ENCODE measurements at places on chromosomes 5 and 9.

DNA sequence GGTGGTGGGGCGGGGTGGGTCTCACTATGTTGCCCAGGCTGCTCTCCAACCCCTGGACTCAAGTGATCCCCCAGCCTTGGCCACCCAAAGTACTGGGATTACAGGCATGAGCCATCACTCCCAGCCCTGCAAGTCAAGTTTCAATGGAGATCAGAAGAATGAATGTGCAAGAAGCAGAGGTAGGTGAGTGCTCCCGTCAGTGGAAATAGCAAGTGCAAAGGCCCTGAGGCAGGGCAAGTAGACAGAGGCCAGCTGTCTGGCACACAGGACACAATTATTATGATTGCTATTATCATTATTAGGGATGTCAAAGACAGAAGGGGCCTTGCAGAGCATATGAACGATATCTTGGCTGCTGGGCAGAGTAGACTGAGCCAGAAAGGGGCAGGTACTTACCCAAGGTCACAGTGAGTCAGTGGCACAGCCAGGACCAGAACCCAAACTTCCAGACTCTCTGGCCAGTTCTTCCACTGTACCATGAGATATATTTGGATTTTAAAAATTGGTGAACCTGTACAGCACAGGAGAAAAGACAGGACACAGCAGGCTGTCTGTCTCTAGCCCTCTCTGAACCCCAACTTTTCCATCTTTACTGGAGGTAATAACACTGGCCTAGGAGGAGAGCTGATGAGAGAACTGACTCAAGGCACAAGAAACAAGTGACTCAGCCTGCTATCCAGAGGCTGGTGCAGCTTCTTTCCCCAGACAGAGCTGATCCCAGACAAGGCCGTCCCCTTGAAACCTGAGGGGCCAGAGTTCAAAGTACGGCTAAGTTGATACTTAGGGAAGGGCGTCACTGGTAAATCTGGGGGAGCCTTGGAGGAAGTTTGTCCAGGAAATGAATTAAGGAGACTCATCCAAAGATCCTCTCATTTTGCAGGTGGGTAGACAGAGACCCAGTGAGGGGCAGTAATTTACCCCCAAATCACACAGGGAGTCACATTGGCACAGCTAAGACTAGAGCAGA, 1.4 kb downstream of the HDHD3 start:
- DNase-seq: no peak

DNA sequence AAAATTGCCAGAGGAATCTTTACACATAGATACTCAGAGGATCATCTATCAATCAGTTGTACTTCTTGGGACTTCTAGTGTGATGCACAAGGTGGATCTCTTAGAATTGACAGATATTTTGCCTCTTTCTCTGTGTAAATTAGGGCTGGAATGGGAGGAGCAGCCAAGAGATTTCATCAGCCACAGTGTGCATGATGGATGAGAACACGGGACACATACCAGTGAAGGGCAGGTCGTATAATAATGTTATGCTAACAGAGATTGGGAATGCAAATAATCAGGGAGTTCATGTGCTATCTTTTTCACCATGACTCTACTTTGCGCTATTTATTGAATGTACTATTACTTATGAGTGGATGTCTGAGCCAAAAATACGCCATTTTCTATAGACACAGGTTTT, 43.3 kb upstream of the ISOC1 start:
- DNase-seq: no peak

DNA sequence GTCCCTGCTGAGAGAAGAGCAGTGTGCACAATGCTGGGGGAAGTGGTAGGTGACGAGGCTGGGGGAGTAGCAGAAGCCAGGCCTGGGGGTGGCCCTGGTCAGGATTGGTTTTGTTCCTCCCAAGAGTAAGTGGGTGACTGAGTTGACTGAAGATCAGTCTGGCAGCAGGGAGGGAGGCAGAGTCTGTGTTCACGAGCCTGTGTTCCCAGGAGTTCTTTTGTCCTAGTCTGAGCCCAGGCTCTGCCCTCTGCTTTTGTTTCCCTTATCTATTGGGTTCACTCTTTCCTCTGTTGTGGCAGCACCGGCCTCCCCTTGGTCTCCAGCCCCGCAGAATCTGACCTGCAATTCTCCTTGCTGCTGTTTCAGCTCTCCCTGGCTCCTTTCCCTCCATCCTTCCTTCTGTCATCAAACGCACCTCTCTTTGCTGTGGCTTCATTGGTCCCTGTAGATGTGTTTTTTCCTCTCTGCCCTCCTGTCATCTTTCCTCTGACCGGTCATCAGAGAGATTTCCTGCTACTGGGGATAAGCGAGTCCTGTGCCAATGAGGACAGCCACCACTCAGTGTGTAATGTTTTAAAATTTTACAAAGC, 607.4 kb downstream of the KIF4B start:
- DNase-seq: no peak

DNA sequence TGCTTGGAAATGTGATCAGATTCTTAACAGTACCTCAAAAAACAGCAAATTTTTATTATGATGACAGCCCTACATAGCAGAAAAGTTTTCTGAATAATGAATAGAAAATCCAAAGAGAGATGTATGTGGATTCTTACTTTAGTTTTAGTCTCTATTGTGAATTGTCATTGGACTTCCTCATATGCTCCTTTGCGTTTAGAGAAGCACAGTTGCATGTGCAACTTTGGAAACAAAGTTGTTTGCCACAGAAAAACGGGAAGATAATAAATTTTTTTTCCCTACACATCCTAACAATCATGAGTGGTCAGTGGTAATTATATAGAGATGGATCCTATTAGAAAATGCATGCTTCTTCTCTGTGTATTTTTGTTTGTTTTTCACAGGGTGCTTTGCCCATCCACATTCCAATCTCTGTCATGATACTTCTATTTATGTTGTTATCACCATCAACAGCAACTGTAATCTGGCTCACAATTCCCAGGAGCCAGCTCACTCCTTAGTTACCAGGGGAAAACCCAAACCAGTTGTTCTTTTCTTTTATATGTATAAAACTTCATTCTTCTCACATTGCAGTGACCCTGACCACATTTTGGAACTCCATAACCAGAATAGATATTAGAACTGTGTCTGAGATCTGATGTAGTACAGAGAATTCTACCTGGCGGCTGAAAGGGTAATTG, 118.7 kb downstream of the NDUFS4 start:
- no peak for DNase-seq

- no peak for DNase-seq
Observed at GRCh38 chr9:14670718-14671117, 22.5 kb downstream of the ZDHHC21 start.

DNA sequence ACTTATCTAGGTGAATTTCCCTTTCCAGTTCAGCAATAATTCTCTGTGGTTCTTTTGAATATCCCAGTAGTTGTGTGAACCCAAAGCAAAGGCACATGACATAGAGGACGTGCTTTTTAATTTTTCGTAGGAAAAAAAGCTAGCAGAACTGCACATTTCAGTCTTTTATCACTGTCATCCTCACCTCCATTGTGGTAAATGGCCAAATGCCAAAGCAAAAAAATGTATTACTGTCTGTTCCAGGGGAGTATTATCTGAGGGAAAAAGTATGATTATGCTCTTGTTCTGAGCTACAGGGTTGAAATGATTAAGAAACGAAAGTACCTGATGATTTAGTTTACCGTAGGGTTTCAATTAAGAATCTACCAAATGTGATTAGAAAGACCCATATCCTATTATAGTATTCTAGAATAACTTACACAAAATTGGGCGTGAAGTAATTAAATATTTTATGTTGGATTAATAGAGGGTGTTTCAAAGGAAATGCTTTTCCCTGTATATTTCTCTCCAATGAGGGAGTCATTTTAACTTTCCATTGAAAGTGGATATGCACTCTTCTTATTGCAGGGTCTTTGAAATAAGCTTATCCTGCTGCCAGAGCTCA, 62.7 kb downstream of the CAVIN4 start:
- no peak for DNase-seq

- DNase-seq: no peak
Observed at GRCh38 chr9:125861405-125862058, 114.4 kb downstream of the PBX3 start.

DNA sequence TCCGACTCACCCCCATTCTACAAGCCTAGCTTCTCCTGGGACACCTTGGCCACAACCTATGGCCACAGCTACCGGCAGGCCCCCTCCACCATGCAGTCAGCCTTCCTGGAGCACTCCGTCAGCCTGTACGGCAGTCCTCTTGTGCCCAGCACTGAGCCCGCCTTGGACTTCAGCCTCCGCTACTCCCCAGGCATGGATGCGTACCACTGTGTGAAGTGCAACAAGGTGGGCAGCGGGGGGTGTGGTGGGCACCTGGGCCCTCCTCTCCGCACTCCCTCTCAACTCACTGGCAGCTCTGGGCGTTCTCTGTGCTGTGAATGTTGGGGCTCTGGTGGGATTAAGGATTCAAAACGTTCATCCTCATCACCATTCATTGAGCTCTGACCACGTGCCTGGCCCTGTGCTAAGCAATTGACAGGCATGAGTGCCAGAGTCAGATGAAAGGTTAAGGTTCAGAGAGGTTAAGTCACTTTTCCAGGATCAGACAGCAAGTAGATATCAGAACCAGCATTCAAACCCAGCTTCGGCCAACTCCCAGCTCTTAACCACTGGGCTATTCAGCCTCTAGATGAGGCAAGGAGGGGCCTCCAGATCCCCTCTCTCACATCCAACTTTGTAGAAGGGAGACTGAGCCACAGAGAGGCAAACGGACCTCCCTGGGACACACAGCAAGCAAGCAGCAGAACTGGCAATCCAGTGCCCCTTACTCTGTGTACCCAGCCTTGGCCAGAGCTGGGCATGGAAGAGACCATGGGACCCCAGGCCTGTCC, 9.9 kb downstream of the GFI1B start:
- DNase-seq: no peak

DNA sequence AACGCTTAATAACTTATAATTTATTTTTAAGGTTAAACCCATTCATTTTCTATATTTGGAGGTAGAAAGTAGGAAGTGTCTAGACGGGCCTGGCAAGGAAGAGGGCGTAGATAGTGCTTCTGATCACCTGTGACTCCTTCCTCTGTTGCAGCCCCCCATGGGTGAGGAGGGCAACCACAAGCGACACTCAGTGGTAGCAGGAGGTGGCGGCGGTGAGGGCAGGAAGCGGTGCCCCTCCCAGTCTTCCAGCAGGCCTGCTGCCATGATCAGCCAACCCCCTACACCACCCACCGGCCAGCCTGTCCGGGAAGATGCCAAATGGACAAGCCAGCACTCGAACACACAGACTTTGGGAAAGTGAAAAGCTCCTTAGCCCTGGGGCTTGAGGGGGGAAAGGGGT, 36.7 kb downstream of the FAXDC2 start:
- DNase-seq: peak; percentile 17

- DNase-seq: no peak
Observed at GRCh38 chr9:16221366-16221765, 649.1 kb downstream of the BNC2 start.

DNA sequence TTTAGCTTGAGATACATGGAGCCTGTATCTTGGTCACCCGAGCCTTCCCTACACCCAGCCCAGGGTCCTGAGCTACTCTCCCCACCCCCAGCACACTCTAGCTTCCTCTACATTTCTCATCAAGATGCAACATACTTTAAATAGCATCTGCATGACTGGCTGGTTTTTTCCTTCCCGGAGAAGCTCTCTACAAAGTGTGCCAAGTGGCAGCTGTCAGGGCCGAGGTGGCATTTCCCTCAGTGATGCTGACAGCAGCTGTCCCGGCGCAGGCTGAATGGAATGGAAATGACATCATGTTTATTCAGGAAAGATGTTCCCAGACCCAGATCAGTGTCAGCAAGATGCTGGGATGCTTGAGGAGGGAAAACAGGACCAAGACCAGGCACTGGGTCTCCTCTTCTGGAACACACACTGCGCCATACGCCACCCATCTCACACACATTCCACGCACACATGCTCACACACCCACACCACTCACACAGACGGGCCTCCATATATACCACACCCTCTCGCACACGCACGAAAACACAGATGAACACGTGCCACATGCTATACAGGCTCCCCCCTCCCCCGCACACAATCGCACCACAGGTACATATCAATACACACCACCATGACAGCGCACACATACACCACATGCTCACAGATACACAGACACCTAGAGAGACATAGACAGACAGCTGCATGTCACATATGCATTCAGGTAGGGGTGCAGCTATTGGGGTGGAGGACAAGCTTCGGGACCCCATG, 67.8 kb downstream of the LHX2 start:
- no peak for DNase-seq

DNA sequence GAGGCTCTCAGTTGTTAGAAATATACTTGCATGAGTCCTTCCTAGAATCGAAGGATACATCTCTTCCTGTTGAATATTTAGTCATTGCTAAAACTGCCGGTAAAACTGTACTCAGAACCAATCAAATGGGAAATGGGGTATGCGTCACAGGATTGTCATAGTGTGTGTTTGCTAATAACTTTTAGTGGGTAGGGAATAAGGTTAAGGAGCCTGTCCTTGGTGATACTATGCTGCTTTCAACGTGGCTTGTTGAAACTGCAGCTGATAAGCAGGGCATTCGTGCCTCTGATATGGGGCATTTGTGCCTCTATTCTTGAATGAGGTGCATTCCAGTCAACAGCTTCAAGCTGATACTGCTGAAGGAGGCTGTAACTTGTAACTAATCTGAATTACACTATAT, 26.6 kb downstream of the HABP4 start:
- no peak for DNase-seq

DNA sequence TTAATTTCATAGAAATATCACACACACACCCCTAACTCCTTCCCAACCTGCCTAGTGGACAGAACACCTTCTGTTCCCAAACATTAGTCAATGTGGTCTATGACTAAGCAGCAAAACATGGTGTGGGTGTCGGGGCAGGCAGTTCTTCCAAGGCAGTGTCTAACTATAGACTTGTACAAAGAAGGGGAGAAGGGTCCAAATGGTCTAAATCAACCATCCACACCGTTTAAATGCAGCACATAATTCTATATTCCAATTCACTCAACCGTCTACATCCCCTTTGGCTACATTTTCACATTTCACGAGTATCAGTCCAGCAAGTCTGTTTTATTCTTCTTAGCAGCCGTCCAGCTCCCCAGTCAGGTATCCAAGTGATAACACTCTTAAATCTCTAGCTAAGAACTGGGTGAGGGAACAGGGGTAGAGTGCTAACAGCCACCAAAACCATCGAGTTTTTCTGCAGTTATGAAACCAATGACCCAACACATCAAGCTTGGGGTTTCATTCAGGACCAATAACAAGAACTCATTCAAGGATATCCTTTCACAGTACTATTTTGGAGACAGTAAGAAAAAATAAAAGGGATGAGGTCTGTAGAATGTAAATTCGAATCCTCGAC, 3.3 kb downstream of the ZNF608 start:
- DNase-seq: no peak

GRCh38 chr9:128168731-128169308, 8.8 kb downstream of the BBLN start:
- no peak for DNase-seq

GRCh38 chr5:162434281-162434680, 366.7 kb downstream of the GABRG2 start:
- no peak for DNase-seq

GRCh38 chr9:125758986-125759763, 12.0 kb downstream of the PBX3 start:
- no peak for DNase-seq

DNA sequence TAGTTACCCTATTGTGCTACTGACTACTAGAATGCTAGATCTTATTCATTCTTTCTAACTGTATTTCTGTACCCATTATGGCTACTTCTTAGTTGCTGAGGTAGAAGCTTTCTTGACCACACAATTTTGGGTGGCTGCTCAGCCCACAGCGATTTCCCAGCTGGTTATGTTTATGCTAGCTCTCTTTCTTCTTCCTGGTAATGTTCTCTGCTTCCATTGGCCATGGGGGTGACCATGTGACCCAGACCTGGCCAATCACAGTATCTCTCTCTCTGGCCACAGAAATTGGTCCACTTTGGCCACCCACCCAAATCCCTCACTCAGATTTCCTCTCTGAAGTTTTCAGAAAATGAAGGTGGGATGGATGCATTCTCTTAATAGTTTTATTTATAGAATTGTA, 427.9 kb upstream of the CLINT1 start:
- DNase-seq: no peak
